Subcutaneous adipose tissue (tissue), 4 donors: ENCODE measurements at places on chromosomes 6 and 20. TPM values are rescaled to one million over a fixed set of nuclear protein-coding genes. Genes with fewer than 3 reads are reported as not detected.

The INSM1 gene
- not detected for total RNA-seq

The PRELID3B gene
- 39.2 TPM for total RNA-seq

The STX11 gene
- total RNA-seq: 45.4 TPM

The ENPP1 gene
- total RNA-seq: 67.0 TPM
